ENCODE measurements at places on chromosomes 7 and 10. TPM values are rescaled to one million over a fixed set of nuclear protein-coding genes. Genes with fewer than 3 reads are reported as not detected.

The HOXA2 gene
- 3.2 TPM for total RNA-seq

The ANXA7 gene
- 106 TPM for total RNA-seq

DNA sequence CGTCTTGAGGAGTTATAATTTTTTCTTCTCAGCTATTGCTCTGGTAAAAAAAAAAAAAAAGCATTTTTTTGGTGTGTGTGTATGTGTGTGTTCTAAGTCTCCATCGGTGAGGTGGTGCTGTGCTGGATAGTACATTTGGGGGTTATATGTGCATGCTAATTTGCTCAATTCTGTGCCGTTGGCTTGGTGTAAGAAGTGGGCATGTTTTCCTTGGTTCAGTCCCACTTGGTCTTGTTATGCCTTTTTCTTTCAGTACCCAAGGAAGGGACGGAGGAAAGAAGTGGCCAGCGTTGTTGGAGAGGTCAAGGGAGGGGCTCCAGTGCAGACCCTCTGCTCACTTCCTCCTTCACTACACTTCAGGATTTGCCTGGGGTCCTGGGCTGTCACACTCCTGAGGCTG lies 20.4 kb downstream of the LRMDA start:
- no peak for DNase-seq

- DNase-seq: no peak
These were observed 716.2 kb downstream of the SUGCT start for GRCh38 chr7:40851001-40851400.

GRCh38 chr7:66206119-66206933 lies 1.2 kb downstream of the TPST1 start:
- DNase-seq: no peak

GRCh38 chr7:157384301-157384700 lies 47.5 kb downstream of the DNAJB6 start:
- DNase-seq: peak; percentile 19

The OR6B1 gene
- total RNA-seq: not detected

The ASIC3 gene
- total RNA-seq: 1.2 TPM

GRCh38 chr10:19816411-19817230 lies at the start of gene PLXDC2:
TSS of gene PLXDC2 (plus strand) at chr10:19816432.
- peak; percentile 66 for DNase-seq
